ENCODE measurements at places on chromosomes 12 and 14.

GRCh38 chr12:120639771-120640721 is at the start of gene CABP1:
Gene CABP1 (plus strand): TSS chr12:120640626. CDS start chr12:120640686, 60 bp downstream.
- no peak for DNase-seq

GRCh38 chr14:72305561-72305960 is 373.3 kb downstream of the RGS6 start:
- DNase-seq, result no peak

DNA sequence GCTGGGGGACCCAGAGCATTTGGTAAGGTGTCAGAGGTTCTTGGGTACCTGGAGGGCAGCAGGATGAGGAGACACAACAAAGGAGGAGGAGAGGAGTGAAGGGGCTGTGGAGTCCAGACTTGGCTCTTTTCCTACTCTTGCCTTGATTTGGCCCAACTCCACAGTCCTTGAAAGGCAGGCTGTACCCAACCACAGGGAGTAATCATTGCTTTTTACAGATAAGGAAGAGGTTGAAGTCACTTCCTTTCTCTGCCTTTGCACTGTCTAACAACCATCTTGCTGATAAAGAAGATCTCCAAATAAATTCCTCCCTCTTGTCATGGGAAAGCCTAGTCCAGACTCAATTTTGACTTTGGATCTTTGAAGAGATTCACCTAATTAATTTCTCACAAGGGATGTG is 226.8 kb upstream of the HMGA2 start:
- no peak for DNase-seq

DNA sequence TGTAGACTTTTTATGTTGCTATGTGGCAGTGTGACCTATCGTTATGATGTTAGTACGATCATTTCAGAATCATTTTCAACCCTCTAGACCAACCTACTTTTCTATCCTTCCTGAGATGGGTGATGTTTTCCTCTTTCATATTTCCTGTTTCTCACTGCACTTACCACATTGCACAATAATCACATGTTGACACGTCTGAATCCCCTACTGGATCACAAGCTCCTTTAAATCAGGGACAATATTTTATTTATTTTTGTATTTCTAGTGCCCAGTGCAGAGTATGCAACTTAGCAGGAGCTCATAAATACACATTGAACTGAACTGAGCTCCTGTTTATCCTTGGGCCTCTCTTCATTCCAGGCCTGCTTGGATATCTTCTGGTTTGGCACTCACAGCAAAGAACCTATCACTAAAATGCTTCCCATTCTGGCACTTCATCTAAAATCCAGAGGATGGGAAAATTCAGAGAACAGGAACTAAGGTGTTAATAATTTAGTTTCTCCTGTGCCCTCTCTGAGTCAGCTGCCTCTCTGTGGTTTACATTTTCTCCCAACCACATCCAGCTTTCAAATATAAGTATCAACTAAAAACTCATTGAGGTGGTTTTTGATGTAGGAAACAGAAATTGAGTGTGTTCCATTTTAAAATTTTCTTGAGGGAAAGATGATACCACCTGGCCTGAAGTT is 69.4 kb upstream of the DYRK2 start:
- no peak for DNase-seq

GRCh38 chr12:23504043-23504442 is 445.4 kb downstream of the SOX5 start:
- DNase-seq, result no peak

DNA sequence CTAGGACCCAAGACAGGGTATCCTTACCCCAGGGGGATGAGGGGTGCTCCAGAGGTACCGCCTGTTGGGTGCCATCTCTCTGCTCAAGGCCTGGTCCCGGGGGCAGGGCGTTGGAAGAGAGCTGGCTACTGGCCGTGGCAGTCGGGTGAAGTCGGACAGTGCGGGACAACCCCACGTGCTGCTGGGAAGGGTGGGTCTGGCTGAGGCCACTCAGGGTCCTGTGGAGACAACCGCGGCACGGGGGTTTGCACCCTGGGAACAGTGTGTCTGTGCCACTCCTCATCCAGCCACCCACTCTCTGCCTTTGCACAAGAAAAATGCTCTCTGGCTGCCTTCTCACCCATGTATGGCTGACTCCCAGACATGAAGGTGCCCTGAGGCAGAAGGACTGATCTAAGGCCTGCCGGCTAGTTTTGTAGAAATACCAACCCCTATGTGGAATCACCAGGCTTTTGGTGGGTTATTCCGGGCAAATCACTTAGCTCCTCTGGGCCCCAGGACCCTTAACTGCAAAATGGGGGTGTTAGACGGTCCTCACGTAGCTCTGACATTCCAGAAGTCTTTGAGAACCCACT is 56.5 kb downstream of the LTBP2 start:
- no peak for DNase-seq

DNA sequence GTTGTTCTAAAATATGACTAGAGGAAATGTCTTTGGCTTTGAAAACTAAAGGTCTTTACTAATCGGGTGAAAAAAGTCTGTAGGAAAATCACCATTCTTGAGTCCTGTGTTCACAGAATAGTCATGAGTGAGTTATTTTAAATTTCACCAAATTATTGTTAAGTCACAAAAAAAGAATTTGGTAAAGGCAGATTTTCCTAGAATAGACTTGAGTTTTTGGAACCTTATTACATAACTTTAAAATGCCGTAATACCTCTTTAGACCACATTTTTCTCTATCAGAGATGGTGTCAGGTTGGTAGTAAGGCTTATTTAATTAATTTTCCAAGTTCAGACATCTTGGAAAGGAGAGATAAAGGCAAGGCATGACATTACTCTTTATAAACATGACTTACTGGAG is 184.7 kb upstream of the GARIN2 start:
- DNase-seq, result no peak

DNA sequence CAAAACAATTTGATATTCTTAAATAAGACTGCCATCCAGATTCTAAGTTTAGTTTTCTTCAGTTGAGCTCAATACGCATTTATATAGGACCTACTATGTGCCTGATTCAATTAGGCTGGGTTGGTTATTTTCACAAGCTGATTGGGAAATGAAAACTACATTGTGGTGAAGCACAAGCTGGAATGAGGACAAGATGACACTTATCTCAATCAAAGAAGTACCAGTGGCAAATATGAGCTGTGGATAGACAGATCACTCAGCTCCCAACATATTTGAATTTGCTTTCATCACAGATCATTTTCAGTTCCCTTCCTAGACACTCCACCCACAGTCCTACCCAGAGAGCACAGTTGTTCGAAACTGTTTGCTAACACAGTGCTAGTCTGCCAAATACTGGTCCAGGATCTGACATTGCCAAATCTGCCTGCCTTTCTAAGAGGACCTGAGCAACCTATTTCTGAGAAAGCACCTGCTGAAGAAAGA is 74.7 kb downstream of the LLPH start:
- DNase-seq, result no peak

DNA sequence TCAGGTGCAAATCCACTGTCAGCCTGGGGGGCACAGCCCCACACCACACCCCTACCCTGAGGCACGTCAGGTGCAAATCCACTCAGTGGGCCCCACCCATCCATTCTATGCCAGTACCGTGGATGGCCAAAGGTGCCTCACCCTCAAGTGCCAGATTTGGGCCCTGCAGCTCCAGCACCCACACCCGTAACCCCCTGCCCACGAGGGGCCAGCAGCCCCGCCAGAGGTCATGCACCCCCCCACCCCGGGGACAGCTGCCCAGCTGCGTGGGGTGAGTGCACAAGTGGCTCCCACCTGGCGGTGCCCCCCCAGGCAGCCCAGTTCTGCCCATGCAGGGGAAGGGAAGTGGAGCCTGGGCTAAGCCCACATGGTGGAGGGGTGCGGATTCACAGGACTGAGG is 51.2 kb downstream of the FBRSL1 start:
- no peak for DNase-seq

- no peak for DNase-seq
Measured at GRCh38 chr14:100616854-100617409, 29.7 kb upstream of the BEGAIN start.

DNA sequence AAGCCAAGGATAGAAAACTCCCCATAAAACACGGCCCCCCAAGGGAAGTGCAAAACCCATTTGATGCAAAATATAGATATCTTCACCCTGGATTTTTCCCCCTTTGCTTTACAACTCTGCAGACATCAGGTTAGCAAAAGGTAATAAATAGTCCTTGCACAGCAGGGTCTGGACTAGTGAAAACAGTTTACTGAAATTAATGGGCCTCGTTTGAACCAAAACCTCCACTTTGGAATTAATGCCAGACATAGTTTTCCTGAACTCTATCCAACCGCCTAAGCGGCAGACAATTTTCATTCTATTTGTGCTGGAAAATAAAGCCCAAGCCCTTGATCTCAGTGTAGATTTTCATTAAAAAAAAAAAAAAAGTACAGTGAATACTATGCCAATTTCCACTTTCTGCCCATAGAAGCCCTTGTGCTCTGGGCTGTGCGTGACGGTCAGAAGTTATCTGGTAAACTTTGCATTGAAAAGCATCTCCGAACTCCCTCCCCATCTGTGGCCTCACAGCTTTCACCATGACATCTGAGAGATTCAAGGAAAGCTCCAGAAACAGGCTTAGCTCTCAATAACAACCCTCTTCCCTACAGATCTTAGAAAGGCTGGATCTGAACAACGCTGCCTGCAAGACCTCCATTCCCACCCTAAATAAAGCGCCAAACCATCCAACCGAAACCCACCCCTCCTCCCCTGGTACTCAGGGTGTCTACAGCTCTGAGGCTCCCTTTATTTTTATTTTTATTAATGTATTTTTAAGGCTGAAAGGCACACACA is 11.0 kb upstream of the IRF2BPL start:
- no peak for DNase-seq

DNA sequence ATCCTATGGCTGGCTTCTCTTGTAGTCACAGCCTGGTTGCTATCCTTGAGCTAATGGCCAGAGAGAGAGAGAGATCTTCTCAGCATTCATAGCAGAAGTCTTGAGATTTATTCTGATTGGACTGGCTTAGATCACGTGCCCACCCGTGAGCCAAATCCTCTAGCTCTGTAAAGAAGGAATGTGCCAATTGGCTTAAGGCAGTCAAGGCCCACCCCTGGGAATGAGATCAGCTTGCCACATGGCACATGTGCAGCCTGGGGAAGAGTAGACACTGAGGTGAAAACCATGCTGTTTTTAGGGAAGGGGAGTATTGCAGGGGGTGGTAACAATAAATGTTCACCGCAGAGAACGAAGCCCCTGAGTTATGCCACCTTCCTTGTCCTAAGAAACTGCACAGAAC is 36.3 kb downstream of the PLEKHG7 start:
- no peak for DNase-seq

GRCh38 chr12:10285919-10286318 is 21.8 kb upstream of the KLRD1 start:
- DNase-seq, result no peak

DNA sequence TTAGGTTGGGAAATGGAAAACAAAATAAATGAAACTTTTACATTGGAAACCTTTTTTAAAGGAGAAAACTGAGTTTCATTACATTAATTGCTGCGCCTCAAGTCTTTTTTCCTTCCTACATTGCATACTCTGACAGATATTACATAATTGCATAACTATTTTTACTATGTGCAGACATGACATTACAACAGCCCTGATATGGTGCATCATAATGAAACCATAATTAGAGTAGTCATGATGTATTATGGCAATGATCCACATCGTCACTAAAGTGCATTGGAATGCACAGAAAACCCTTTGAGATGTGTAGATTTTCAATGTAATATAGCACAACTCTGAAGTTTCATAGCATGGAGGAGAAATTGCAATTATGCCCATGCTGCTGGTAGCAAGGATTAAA is 217.8 kb upstream of the NPAS3 start:
- DNase-seq, result no peak

DNA sequence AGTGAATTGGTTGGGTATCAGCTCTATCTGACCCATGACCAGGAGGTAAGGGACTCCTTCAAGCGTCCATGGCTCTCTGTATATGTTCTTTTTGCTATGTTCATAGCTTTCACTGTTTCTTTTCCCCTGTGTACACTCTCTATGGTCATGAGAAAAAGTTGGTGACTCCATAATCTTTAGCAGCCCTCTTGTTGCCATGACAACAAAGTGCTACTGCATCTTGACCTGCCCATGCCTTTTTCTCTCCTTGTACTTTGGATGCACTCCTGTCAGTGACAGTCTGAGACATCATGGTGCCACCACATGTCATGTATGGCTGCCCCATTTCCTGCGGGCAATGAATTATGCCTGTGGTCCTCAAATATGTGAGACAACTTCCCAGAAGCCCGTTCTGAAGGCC is 280.2 kb downstream of the TMEM121 start:
- DNase-seq, result no peak

GRCh38 chr14:61255968-61256367 is 25.2 kb downstream of the TMEM30B start:
- DNase-seq, result no peak

DNA sequence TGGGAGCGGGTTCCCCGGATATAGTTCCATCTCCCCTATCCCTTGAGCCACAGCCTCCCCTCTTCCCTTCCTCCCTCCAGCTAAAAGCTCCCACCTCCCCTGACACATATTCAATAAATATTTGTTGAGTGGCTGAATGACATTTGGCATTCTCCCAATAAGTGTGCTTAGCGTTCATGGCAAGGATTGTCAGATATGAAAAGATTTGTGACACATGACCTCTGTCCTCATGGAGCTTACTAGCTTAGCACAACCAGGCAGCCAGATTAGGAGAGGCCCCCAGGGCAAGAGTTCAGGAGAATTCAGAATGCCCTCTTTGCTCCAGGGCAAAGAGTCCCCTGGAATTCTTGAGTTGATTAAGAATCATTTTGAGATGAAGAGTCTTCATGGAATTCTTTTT is 22.5 kb upstream of the SLC6A12 start:
- DNase-seq, result no peak

DNA sequence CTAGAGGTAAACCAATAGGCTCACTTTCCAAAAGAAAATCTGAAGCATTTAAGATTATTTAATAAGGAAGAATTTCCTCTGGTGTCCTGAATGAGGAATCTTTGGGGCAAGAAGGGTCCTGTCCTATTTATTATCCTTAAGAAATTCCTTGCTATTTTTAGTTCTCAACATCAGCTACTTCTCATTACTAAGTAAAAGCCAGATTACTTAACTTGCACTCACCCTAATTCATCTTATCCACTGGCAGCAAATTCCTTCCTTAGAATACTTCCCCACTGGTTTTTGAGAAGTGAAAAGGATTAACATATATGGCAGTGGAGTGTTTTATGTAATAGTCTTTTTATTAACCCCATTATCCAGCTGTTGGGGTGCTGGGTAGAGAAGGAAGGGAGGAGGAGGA is 767.7 kb downstream of the DIO2 start:
- DNase-seq, result no peak
